T-cell (primary cell): ENCODE measurements at places on chromosomes 11 and 22. TPM values are rescaled to one million over a fixed set of nuclear protein-coding genes. Genes with fewer than 3 reads are reported as not detected.

The CEP126 gene
- 1.7 TPM for total RNA-seq

The C11orf97 gene
- not detected for total RNA-seq

The C11orf52 gene
- not detected for total RNA-seq

DNA sequence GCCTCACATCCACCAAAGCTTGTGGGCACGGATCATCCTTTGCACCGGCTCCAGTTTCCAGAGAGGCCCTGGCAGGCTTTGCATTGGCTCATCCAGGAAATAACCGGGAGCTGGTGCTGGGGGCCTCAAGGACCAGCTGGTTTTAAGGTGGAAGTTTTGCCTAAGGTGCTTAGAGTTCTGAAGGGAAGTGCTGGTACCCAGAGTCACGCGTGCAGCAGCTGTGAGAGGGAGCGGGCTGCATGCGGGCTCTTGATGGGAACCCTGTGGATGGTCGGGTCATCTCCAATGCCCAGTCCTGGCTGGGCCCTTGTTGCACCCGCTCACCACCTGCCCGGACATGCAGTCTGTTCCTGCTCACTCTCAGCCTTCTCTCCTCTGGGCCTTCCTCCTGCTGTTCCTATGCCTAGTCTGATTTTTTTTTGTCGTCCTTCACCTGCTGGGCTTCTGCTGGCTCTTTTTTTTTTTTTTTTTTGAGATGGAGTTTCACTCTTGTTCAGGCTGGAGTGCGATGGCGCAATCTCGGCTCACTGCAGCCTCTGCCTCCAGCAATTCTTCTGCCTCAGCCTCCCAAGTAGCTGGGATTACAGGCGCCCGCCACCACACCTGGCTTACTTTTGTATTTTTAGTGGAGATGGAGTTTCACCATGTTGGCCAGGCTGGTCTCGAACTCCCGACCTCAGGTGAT lies 24.0 kb upstream of the PRR5 start:
- no peaks in the 10 kb centered on the region for H3K27me3 ChIP-seq
- no peak overlapping the region for H3K27ac ChIP-seq

- H3K4me3 ChIP-seq = no peak overlapping the region
- H3K27me3 ChIP-seq = no peaks in the 10 kb centered on the region
- no peak overlapping the region for H3K27ac ChIP-seq
- no peaks in the 10 kb centered on the region for H3K36me3 ChIP-seq
- no peaks in the 10 kb centered on the region for H3K4me1 ChIP-seq
- no peak for DNase-seq
Measured at GRCh38 chr11:73268671-73269271, 3.4 kb upstream of the P2RY6 start.

DNA sequence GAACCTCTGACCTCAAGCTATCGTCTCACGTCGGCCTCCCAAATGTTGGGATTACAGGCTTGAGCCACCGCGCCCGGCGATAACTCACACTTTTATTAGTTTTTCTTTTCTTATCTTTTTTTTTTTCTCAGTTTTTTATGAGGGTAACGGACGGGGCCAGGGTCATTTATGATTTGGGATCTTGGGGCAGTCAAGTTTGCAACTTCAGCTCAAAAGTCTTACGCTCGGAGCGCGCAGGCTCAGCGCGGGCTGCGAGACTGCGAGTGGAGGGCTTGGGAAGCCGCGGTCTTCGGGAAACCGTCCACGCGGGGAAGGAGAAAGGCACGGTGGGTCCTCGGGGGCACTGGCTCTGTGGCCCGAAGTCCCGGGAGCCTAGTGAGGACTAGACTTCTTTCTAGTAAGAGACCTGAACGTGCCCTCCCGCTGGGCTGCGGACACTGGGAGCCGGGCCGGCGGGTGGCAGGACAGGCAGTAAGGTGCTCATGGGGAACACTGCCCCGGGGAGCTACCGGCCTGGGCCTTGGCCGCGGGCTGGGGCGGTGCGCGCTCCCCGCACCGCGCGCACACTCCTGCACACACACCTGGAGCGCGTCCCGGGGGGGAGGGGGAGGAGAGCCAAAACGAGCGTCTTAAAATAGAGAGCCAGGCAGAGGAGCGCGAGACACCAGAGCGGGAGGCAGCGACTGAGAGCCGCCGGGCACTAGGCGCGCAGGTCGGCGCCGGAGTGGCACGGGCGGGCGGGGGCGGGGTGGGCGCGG lies 476 bp upstream of the BARX2 start:
- H3K4me3 ChIP-seq = peak overlapping the region; percentile 59
- no peak for DNase-seq
- H3K4me1 ChIP-seq = peaks cover 5% of the 10 kb centered on the region
- H3K27ac ChIP-seq = no peak overlapping the region
- H3K27me3 ChIP-seq = peaks cover 34% of the 10 kb centered on the region
- no peaks in the 10 kb centered on the region for H3K36me3 ChIP-seq

DNA sequence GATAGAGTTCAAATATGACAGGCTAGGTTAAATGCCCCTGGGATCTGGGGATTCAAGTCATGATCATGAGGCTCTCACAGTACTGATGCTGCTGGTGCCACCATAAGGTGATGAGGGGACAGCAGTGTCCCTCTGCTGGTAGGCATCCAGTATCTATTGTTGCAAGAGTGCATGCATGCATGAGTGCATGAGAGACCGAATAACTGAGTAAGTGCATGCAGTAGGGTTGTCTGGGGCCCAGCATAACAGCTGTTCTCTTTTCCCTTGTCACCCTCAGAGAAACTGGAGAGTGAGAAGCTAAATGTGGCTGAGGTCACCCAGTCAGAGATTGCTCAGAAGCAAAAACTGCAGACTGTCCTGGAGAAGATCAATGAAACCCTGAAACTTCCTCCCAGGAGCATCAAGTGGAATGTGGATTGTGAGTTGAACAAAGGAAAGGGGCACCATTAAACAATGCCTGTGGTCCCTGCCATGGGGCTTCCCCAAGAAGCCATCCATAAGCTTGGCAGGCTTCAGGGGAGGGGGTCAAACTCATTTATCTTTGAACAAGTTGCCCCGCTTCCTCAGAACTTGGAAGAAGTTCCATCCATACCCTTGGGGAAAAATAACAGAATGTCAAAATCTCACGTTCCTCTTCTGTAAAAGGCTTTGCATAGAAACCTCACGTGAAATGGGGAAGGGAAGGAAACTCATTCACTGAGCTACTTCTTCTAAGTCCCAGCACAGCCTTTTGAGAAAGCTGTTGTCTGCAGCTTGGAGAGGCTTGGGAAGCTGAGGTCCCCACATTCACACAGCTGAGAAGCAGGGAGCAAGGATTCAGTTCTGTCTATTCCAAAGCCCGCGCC lies 119.0 kb downstream of the PARVA start:
- no peak for DNase-seq
- H3K27me3 ChIP-seq = no peaks in the 10 kb centered on the region
- H3K27ac ChIP-seq = no peak overlapping the region
- no peaks in the 10 kb centered on the region for H3K4me1 ChIP-seq

The APOL4 gene
- total RNA-seq = 0.72 TPM
